ENCODE measurements at places on chromosomes 7 and 10. TPM values are rescaled to one million over a fixed set of nuclear protein-coding genes. Genes with fewer than 3 reads are reported as not detected.
A peak's percentile ranks its signal among the peaks of the same experiment; 100 is the strongest.

NUTM2A gene
- not detected for total RNA-seq

TWIST1 gene
- not detected for total RNA-seq

LLCFC1 gene
- not detected for total RNA-seq

- no peak for DNase-seq
Observed at GRCh38 chr7:24456526-24457218, 116.6 kb upstream of the PALS2 start.

DNA sequence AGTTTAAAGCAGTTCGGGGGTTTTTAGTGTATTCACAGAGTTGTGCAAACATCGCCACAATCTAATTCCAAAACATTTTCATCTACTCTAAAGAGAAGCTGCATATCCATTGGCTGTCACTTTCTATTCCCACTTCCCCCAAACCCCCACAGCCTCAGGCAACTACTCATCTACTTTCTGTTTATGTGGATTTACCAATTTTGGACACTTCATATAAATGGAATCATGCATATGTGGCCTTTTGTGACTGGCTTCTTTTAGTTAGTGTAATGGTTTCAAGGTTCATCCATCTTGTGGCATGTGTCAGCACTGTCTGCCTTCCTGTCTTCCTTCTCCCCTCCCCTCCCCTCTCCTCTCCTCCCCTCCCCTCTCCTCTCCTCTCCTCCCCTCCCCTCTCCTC, 78.5 kb upstream of the FZD1 start:
- no peak for DNase-seq

DNA sequence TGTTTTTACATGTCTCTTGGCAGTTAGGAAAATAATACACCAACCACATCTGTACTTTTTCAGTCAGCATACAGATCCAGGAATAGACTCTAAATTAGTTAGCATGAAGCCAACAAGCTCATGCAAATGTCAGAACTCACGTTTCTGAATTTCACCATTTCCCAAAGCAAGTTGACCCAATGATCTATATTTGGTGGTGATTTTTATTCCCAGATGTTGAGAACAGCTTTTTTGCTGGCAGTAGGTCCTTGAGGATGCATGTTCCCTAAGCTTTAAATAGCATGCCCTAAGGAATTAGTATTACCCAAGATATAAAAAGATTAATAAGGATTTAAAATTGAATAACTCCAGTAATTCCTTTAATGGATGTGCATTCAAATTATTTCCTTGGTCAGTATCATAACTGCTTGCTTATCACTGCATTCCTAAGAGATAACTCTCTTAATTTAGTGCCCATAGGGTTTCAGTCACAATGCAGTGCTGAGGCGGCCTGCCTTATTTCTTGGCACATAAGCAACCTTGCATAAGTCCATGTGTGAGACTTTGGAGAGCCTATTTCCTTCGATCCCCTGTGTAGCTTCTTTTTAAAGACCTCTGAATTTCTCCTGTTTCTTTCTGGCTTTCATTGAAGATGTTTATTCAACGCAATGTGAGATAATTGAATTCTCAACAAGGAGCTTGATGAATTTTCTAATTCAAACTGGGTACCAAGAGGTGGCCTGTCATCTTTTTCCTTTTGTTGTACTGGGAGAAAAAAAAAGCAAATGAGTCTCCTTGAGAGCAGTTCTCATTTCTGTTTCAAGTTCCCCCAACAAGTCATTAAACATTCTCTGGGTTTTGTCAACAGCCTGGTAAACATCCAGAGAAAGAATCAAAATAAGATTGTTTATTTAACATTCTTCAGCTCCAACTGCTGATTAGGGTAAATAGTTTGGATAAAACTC, 135.3 kb upstream of the MEOX2 start:
- DNase-seq = no peak

DNA sequence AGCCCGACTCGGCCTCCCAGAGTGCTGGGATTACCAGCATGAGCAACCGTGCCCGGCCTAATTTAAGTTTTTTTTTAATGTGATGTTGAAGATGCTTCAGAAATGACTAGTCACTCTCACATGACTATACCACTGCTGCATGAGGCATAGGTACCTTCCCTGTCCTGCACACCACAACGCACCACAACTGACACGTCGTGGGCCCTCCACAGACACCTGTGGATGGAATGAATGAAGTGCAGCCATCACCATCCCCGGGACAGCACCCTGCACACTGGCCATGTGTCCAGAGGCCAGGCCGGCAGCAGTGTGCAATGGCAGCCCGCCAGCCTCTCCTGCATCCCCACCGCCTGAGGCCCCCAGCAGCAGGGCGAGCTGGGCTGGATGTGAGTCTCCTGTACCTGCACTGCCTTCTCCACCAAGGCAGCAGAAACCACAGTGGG, 55.1 kb downstream of the VOPP1 start:
- DNase-seq = no peak

GRCh38 chr7:12954380-12955033, 267.1 kb downstream of the ARL4A start:
- no peak for DNase-seq

DNA sequence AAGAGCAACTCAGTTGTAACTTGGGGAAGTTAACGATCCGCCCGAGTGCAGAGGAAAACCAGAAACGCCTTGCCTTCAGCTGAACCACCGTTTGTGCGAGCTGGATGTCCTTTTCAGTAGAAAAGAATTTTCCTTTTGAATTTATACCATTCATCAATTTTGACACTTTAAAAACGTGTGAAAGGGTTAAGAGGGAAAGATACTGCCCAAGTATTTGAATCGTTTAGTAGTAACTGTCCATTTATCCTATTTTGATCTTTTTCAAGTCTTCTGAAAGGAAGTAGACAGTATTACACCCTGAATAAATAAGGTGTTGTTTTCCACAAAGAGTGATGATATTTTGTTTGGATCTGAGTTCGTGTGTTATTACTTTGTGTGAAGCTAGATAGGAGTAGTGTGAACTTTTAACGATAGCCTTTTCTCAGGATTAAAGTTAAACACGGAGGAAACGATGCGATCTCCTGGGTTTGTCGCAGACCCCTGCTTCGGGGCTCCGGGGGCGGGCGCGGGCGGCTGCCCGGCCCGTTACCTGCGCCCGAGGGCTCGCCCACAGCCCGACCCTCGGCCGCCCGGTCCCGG, 830 bp upstream of the BMI1 start:
- DNase-seq = no peak

DNA sequence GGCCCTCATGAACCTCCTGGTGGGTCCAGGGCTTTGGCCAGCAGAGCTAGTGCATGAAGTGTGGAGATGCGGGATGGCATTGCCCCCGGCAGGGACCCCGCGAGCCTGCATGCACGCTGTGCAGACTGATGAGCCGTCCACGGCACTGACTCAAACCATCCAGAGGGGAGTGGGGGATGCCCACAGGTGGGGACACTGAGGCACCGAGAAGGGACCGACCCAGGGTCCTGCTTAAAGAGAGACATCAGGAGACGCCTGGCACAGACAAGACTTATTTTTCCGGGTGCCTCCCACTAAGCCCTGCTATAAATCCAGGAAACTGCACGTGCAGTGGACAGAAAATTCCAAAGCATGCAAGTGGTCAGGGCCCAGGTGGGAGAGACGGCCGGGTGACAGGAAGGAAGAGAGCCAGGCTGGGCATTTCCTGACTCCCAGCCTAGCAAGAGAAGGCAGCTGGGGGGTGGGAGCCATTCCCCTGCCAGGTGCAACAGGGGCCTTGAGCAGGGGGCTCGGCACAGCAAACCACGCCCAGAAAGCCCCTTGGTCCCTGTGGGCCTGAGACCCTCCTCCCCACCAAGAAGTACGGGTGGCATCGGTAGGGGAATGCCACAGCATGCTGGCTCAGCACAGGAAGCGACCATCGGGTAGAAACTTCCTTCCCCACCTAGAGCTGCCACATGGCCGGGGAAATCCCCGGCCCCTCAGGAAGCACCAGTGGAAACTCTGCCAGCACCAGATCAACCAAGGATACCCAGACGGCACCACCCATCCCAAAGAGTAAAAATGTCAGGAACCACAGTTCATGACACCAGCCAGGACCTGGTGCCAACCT, 91.5 kb downstream of the FOXL3 start:
- peak; percentile 43 for DNase-seq

- peak; percentile 47 for DNase-seq
Observed at GRCh38 chr7:12067156-12067831, 143.8 kb upstream of the TMEM106B start.

GRCh38 chr7:55375237-55375636, 10.1 kb downstream of the LANCL2 start:
- no peak for DNase-seq
